ENCODE measurements at places on chromosomes 12 and 14. TPM values are rescaled to one million over a fixed set of nuclear protein-coding genes. Genes with fewer than 3 reads are reported as not detected.

DNA sequence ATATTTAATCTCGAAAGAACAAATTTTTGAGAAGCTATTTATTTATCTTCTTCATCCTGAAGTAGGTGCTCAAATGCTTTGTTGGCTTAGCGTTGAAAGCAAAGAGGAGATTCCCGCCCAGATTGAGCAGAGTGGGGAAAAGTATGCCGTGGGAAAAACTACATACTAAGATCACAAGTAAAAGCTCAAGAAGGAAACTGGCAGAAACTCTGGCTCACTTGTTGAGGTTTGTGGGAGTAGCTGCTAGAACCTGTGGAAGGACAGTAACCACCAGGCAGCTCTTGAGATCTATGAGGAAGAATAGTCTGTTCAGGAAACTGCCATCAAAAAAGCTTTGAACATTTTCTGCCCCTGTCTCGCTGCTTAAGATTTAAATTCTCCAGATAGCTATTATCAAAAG, 3.9 kb downstream of the MYRFL start:
- H3K4me1 ChIP-seq: peaks cover 17% of the 10 kb centered on the region
- no peak overlapping the region for H3K4me3 ChIP-seq
- H3K27ac ChIP-seq: no peak overlapping the region
- no peak for DNase-seq

The MYH6 gene
- not detected for total RNA-seq

GRCh38 chr14:69045857-69046475, 66.9 kb upstream of the ACTN1 start:
- H3K36me3 ChIP-seq: no peaks in the 10 kb centered on the region
- H3K27ac ChIP-seq: peak overlapping the region; percentile 86
- no peak for DNase-seq
- H3K27me3 ChIP-seq: no peaks in the 10 kb centered on the region
- H3K4me3 ChIP-seq: no peak overlapping the region

DNA sequence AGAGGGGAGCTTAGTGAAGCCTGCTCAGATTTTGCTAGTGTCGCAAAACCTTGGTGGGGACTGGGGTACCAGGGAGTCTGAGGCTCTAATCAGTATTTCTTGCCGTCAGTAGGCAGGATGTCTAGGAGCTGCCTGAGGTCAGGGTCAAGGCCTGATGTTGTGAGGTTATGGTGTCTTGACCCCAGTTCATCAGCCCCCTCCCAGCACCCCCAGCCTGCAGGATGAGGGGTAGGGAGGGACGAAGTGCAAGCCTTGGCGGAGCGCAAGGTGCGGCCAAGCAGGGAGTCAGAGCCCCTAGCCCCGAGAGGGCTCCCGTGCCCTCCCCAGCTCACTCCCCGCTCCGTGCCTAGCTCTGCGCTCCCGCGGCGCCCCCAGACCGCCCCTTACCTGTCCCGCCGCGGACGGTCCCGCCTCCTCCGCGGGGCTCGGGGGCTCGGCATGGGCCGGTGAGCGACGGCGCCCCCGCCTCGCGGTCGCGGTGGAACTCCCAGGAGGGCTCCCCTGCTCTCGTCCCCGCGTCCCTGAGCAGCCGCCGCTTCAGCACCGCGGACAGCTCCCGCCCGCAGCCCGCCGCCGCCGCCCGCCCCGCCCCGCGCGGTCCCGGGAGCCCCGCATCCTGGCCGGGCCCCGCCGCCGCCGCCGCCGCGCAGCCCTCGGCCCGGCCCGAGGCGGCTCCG, 347 bp downstream of the SYNDIG1L start:
- peak; percentile 88 for DNase-seq
- no peaks in the 10 kb centered on the region for H3K36me3 ChIP-seq
- peaks cover 2% of the 10 kb centered on the region for H3K4me1 ChIP-seq
- no peak overlapping the region for H3K4me3 ChIP-seq
- peaks cover 66% of the 10 kb centered on the region for H3K27me3 ChIP-seq
- no peak overlapping the region for H3K27ac ChIP-seq

DNA sequence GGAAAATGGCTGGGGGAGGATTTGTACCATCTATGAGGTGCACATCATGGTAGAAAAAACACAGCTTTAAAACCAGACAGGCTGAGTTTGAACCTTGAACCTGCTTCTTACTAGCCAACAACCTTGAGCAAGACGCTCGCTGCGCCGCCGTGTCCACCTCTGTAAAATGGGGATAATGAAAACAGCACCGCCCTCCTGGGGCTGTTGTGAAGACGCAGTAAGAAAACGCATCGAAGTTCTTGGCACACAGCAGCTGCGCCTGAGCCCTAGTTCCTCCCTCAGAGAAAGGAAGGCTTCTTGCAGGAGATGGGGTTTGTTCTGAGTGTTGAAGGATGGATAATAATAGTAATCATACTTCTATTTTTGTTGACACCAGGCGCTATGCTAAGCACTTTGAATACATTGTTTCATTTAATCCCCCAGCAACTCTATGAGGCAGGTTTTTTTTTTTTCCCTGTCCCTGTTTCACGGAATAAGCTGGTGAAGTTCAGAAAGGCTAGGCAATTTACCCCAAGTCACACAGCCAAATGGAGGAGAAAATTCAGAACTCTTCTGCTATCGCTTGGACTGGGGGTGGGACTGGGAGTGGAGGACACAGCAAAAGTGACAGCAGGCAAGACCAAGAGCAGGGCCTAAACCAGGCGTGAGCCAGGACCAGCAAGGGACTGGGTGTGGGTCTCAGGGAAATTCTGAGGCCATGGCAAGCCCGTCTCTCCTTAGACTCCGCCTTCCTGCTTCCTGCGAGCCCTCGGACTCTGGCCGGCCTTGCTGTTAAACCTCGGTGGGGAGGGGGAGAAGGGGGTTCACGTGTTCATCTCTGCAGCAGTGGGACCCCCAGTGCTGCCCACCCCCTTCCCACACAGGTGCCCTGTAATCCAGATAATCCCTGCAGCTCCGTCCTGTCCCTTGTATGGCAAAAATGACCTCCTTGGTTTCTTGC, 97.5 kb downstream of the LRRC74A start:
- H3K27me3 ChIP-seq: no peaks in the 10 kb centered on the region
- DNase-seq: no peak
- peak overlapping the region; percentile 95 for H3K27ac ChIP-seq

GRCh38 chr14:58746261-58746660, 108.5 kb downstream of the DACT1 start:
- no peaks in the 10 kb centered on the region for H3K27me3 ChIP-seq
- H3K27ac ChIP-seq: peak overlapping the region; percentile 8
- H3K4me1 ChIP-seq: peaks cover 54% of the 10 kb centered on the region
- H3K36me3 ChIP-seq: no peaks in the 10 kb centered on the region

DNA sequence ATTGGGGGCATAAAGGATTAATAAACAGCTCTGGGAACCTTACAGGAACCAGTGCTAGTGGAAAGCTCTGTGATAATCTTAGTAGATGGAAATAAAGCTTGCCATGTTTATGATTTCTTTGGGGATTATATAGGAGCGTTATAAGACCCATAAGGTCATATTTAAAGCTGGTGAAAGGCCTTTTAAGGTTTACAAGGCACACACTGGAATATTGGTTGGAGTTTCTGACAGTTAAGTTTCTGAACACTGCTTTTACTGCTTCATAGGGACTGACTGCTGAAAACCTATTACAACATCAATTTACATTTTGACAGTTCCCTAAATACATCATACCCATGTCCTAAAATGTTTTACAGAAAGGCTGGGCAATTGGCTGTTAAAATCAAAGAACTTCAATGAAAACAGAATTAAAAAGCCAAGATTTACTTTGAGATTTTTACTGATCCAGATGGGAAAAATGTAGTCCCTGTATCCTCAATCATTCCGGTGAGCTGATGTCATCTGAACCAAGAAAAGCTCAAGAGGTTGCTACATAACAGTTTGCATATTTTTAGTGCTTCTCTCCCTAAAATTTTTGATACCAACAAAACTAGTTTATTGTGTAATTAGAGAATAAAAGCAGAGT, 153.7 kb upstream of the IGF1 start:
- no peaks in the 10 kb centered on the region for H3K36me3 ChIP-seq
- H3K4me3 ChIP-seq: no peak overlapping the region
- peak overlapping the region; percentile 19 for H3K27ac ChIP-seq
- DNase-seq: no peak
- H3K27me3 ChIP-seq: no peaks in the 10 kb centered on the region

DNA sequence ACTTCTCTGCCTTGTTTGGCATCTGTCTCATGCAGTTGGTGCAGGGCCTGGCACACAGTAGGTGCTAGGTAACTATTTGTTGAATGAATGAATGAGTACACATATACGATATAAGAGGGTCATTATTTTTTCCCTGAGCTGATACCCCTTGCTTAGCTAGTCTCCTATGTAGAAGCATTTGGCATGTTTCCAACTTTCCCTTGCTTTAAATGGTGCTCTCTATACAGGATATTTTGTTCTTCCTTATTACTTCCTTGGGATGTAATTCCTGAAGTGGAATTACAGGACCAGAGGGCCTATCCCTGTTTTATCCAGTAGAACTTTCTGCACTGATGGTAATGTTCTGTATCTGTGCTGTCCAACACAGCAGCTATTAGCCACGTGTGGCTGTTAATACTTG, 250.1 kb upstream of the PWP1 start:
- H3K27me3 ChIP-seq: no peaks in the 10 kb centered on the region
- no peak overlapping the region for H3K4me3 ChIP-seq
- H3K4me1 ChIP-seq: peaks cover 8% of the 10 kb centered on the region

- H3K27ac ChIP-seq: peak overlapping the region; percentile 88
- H3K4me3 ChIP-seq: no peak overlapping the region
- H3K36me3 ChIP-seq: peaks cover 5% of the 10 kb centered on the region
- peaks cover 64% of the 10 kb centered on the region for H3K4me1 ChIP-seq
- no peaks in the 10 kb centered on the region for H3K27me3 ChIP-seq
- DNase-seq: no peak
Observed at GRCh38 chr12:65875640-65876071, 51.4 kb downstream of the HMGA2 start.

The AQP2 gene
- total RNA-seq: not detected

The GLTP gene
- 24.3 TPM for total RNA-seq

Data from mesothelial cell of epicardium (in vitro differentiated cells).